HepG2 (cell line): ENCODE measurements at places on chromosomes 11 and 22. TPM values are rescaled to one million over a fixed set of nuclear protein-coding genes. Genes with fewer than 3 reads are reported as not detected.

DNA sequence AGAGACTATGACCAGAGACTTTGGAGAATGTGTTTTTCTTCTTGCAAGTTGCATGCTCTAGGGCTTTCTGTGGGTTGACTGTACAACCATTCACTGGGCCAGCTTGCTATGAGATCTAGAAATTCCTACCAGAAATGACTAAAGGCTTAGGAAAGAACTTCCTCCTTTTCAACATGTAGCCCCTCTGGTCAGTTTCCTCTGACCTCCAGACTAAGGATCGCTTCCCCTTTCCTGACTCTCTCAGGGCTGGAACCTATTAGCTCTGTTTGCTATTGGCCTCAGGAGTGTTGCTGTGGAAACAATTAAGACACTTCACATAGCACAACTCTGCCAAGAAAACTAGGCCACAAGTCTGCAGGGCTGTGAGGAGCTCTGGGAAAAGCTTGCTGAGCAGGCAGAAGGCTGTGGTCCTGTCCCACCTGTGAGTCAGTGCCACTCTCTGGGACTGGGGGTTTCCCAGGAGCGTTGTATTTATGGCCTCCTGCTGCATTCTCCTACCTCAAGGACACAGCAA lies 10.7 kb downstream of the CRY2 start:
- DNase-seq, result no peak

GRCh38 chr11:20351136-20351535 lies 12.4 kb upstream of the HTATIP2 start:
- DNase-seq, result no peak

GRCh38 chr22:41048791-41049717 lies 43.3 kb upstream of the EP300 start:
- DNase-seq, result peak; percentile 61

- peak; percentile 24 for DNase-seq
Observed at GRCh38 chr11:75245356-75246005, 4.9 kb downstream of the TPBGL start.

The TSGA10IP gene
- total RNA-seq, result not detected in 2 replicates

The VEGFB gene
- total RNA-seq, result 10.1 and 11.3 TPM in 2 replicates
